ENCODE measurements at places on chromosomes 1 and 21.

GRCh38 chr1:51858892-51859291 lies 19.6 kb downstream of the NRDC start:
- no peak for DNase-seq

GRCh38 chr21:41393876-41394465 lies 32.1 kb upstream of the MX1 start:
- DNase-seq: no peak

- peak; percentile 79 for DNase-seq
Observed at GRCh38 chr1:202189918-202190715, 3.5 kb upstream of the LGR6 start.

- DNase-seq: peak; percentile 61
Observed at GRCh38 chr1:186680245-186681061, at the start of gene PTGS2. Gene PTGS2, minus strand, starts transcription at chr1:186680423. Its CDS starts 133 bp downstream, at chr1:186680290.

- DNase-seq: no peak
Observed at GRCh38 chr1:179921981-179922872, 32.4 kb upstream of the CEP350 start.

DNA sequence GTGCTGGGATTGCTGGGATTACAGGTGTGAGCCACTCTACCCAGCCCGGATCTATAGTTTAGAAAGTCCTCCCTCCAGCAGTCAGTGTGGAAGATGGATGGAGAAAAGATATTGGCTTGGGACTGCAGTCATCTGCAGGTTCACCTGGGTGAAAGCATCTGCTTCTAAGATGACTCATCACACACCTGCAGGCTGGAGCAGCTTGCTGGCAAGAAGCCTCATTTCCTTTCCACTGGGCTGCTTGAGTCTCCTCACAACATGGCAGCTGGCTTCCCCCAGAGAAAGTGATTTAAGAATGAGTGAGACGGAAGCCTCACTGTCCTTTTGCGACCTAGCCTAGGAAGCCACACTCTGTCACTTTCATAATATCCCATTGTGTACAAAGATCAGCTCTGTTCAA lies 50.0 kb downstream of the FOXO6 start:
- DNase-seq: peak; percentile 15

- DNase-seq: no peak
Observed at GRCh38 chr1:6134741-6135510, 45.2 kb downstream of the CHD5 start.

DNA sequence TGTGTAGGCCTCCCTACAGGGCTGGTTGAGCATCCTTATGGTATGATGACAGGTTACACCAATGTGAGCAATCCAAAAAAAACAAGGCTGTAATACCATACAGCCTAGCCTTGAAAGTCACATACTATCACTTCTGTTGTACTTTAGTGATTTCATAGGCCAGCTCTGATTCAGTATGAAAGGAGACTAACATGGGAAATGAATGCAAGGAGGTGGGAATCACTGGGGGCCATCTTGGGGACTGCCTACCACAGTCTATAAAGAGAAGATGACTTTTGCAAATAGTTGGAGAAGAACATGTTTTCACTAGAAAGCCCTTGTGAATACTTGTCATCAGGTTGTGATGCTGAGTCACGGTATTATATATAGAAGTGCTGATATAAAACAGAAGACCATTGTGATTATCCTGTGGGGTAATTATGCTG lies 270.7 kb downstream of the S1PR1 start:
- DNase-seq: no peak

DNA sequence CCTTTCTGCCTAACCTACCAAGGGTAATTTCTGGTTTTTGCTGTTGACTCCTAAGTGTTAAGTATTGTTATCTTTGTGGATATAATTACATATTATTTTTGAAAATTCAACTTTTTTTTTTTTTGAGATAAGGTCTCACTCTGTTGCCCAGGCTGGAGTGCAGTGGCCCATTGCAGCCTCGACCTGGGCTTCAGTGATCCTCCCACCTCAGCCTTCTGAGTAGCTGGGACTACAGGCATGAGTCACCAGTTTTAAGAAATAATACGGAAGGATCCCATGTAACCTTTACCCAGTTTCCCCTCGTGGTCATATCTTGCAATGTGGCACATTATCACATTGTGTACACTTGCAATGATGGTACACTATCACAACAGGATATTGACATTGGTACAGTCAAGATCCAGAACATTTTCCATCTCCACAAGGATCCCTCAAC lies 3.1 kb downstream of the CHD1L start:
- no peak for DNase-seq

DNA sequence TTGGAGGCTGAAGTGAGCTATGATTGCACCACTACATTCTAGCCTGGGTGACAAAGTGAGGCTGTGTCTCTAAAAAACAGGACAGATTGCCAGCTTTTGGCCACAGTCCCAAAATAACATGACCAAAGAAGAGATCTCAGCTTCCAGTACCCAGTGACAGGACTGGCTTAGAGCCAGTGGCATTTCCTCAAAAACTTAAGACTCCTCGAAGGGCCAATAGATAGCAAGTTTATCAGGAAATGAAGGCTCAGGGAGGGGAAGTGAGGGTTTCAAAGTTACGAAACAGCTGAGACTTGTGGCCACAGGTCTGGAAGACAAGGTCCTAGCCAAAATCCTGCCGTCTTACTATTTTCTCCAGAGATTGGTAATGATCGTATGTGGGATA lies 6.3 kb upstream of the TMEM39B start:
- peak; percentile 16 for DNase-seq

Measured in trophoblast cell (in vitro differentiated cells and primary cell).